ENCODE measurements at places on chromosomes 3 and 15.

GRCh38 chr3:31482493-31483200, 50.1 kb upstream of the STT3B start:
- no peak for DNase-seq

DNA sequence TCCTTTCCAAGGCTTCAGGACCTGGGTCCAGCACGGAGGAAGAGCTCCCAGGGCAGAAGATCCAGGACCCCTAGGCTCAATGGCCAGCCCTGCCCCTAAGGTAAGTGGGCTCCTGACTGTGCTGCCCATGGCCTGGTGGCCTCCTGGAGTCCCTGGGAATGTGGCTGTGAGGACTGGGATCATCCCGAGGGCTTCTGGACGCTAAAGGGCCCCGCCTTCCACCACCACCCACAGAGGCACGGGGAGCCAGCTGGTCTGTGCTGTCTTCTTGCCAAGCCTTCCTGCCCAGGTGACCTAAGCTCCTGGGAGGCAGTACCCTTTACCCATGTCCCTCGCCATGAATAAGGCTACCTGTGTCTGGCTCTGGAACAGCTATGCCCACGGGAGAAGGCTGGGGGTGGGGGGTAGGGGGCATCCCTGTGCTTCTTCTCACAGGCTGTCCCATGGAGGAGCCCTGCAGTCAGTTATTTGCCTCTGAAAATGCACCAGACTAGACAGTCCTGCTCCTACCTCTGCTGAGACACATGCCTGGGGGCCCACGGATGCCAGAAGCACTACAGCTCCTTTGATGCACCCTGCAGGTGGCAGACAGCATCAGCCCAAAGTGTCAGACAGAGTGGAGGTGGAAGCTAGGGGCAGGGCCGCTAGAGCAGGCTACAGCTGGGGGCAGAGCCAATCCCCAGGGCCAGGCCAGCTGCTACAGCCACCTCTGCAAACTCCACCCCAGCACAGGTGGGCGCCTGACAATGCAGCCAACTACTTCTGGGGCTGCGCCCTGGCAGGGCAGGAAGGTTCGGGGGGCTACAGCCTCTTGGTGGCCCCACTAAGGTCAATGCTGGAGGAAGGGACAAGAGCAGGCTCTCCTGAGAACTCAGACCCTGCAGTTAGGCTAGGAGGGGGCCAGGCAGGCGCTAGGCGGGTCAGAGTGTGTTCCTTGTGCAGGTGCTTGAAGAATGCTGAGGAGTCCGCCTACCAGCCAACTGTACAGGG, 90.9 kb downstream of the SEC22A start:
- no peak for DNase-seq

GRCh38 chr3:127817406-127817841, 4.9 kb downstream of the MGLL start:
- no peak for DNase-seq

- DNase-seq = no peak
Measured at GRCh38 chr3:177595530-177596188, 398.4 kb upstream of the TBL1XR1 start.

- no peak for DNase-seq
Measured at GRCh38 chr3:106643684-106644161, 733.5 kb upstream of the CCDC54 start.

DNA sequence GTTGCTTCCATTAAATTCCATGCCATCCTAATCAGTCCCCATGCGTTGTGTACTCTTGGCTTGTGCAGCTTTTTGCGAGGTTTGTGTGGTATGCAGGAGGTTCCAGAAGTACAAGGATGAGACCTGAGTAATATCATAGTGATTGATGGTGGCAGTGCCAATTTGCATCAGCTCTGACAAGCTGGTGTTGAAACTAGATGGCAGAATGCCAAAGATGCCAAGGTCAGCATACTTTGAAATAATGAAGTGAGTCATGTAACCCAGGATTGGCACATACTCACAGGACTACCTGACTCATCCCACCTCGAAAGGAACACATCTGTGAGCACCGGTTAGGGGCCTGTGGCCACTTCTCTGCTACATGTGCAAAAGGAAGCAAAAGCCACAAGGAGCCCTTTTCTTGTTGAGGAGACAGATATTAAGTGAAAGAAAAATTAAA, 14.3 kb downstream of the KAT2B start:
- DNase-seq = peak; percentile 14

- no peak for DNase-seq
Measured at GRCh38 chr3:115681736-115682135, 58.4 kb downstream of the GAP43 start.

- no peak for DNase-seq
Measured at GRCh38 chr15:80228959-80229610, 22.9 kb downstream of the CTXND1 start.

- no peak for DNase-seq
Measured at GRCh38 chr3:30437171-30437601, 169.2 kb upstream of the TGFBR2 start.

DNA sequence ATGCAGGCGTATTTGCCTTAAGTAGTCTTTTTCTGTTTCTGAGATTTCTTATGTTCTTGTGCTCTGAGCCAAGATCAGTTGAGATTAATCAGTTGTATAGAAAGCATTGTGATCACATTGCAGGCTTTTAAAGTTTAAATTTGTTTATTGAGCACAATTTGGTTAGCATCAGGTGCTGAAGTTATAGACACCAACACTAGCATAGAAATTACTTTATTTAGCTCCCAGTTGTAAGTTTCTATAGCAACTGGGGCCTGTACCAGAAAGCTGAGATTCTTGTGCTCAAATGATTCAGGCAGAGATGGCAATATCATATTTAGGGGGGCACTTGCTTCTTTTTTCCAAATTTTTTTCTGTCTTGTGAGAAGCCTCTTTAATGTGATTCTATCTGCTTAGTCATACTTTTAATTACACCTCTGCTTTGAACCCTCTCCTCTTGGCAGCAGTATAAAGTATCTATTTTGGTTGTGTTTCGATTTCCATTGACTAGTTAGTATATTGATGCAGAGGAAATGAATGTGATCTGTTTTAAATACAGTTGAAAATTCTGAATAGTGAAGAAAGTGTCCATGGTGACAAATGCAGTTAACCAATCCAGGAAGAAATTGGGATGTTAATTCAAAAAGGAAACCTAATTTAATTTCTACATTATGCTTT, 241.7 kb upstream of the GBE1 start:
- no peak for DNase-seq

All from naive thymus-derived CD8-positive, alpha-beta T cell (primary cell).